ENCODE measurements at places on chromosomes 5 and 9.
A peak's percentile ranks its signal among the peaks of the same experiment; 100 is the strongest.

GRCh38 chr9:98253565-98253964, 1.9 kb downstream of the TBC1D2 start:
- DNase-seq = no peak

- DNase-seq = no peak
Observed at GRCh38 chr5:69528609-69529008, 31.4 kb upstream of the GTF2H2C start.

- no peak for DNase-seq
Observed at GRCh38 chr9:34143116-34143515, 16.6 kb upstream of the DCAF12 start.

DNA sequence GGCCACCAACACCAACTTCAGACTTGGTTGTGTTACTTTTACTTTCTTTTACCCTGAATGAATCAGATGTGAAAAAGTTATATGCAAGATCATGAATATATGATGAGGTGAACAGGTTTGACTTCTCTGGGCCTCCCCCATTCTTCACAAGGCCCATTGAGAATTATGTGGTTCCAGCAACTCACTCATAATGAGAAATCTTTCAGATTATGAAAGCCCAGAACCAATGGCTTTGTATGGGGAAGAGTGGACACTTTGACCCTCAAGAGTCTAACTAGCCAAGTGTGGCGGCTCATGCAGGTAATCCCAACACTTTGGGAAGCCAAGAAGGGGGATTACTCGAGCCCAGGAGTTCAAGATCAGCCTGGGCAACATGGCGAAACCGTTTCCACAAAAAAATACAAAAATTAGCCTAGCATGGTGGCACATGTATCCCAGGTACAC, 16.1 kb upstream of the LNPEP start:
- DNase-seq = no peak

- DNase-seq = no peak
Observed at GRCh38 chr5:132000677-132001453, 10.6 kb downstream of the ACSL6 start.

DNA sequence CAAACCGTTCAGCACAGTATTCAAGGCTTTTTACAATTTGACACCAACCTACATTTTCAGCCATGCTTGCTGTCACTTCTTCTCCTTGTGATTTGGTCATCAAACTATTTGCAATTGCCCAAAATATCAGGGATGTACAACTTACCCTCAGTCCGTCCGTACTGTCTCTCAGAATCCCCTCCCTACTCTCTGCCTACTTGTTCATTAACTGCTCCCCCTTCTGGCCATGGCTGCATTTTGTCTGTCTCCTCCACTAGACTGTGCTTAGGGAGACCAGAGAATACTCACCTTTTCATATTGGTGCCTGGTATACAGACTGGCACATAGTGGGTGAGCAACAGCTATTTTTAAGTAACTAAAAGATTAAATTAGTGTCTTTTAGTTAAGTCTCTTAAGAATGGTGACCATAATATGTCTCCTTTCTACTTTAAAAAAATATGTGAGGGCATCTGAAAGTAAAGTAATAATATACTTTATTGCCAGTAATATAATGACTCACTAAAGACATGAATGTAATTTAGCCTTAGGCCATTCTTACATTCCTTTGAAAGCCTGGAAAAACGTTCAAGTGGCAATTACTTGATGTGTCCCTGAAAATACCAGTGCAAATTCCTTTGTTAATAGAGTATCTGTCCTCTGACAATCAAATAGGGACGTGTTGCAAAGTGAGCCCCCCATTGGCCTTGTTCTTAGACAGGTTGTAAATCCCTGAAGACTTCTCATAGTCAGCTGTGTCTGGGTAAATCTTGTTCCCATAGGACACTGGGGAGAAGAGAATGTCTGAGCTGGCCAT, 27.8 kb downstream of the PRLR start:
- no peak for DNase-seq

GRCh38 chr9:16898464-16898863, 28.0 kb upstream of the BNC2 start:
- DNase-seq = no peak

DNA sequence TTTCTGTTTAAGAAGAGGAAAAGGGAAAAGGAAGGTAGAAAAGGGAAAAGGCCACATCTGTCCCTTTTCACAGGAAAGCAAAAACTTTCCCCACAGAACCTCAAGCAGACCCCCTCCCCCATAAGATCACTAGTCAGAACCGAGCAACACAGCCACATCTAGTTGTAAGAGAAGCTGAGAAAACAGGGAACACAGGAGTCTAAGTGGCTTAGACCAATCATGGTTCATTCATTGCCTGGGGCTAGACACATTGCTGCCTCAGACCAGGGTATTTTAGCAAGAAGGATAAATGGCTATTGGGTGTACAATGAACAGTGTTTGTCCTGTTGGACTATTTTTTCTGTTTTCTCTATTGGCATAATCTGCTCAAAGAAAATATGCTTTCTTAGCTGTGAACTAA, 98.0 kb downstream of the ARL15 start:
- DNase-seq = no peak

DNA sequence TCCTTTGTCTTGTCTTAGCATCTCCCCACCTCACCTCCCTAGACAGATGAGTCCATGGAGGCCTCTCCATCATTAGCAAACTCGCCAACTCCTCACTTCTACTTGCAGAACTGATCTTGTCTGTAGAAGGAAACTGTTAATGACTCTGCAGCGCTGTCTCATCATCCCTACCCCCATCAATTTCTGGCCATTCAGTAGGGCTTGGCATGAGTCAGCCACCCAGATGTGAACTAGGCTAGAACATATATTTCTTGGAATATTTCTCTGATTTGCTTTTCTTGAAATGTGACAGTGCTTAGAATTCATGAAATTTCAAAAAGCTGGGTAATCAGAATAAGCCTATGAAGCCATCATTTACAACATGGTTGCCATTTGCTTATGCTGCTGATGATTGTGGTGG, 1125.0 kb upstream of the DMAC1 start:
- DNase-seq = no peak

- no peak for DNase-seq
Observed at GRCh38 chr9:4366591-4367330, 66.9 kb upstream of the GLIS3 start.

GRCh38 chr9:124394596-124394995, 20.6 kb downstream of the PSMB7 start:
- DNase-seq = no peak

- DNase-seq = no peak
Observed at GRCh38 chr9:68532131-68532530, 8.6 kb downstream of the TMEM252 start.

- no peak for DNase-seq
Observed at GRCh38 chr5:96053063-96053735, 91.5 kb upstream of the ELL2 start.

DNA sequence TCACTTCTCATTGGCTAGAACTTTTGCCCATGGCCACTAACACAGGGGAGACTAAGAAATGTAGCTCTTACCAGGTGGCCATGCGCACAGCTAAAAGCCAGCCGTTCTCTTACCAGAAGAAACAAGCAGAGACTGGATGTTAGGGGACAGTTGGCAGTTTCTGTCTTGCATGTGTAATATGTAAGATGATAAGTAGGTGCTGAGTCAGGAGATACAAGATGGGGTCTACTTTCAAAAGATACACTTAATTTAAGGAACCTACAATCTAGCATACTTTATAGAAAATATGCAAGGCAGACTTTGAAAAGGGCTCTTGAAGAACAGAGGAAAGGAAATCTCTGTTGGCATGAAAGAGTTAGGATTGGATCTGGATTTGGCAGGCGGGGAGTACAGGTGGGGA, 244.5 kb downstream of the ZSWIM6 start:
- no peak for DNase-seq

DNA sequence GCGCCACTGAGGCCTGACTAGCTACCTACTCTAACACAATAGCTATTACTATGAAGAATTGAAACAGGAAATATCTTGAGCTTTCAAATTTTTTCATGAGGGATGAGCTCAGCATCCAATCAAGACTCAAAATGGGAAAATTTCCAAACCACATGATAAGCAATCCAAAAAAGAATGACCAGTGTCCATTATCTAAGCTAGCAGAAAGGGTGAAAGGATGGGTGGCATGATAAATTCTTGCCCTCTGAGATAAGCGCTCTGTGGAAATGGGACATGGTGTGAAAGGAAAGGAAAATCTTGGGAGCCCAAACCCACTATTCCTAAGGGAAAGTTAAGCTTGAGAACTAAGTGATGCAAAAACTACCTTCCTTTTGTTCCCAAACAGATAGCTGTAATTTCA, 170.2 kb upstream of the NREP start:
- no peak for DNase-seq

GRCh38 chr9:88991066-88992034, at the start of gene S1PR3:
Gene S1PR3 (plus strand): TSS chr9:88991468. CDS start chr9:89001201, 9,733 bp downstream.
- peak; percentile 8 for DNase-seq

DNA sequence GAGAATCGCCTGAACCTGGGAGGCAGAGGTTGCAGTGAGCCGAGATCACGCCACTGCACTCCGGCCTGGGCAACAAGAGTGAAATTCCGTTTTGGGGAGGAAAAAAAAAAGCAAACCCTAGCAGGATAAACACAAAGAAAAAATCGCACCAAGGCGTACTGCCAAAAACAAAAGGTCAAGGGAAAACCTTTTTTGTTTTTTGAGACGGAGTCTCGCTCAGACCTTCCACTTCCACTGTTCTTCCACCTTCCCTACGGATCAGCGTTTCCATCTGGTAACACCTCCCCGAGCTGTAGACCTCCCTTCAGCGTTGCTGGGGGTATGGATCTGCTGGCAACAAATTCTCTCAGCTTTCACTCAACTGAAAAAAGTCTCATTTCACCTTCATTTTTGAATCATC, 20.1 kb upstream of the FCN2 start:
- DNase-seq = no peak

DNA sequence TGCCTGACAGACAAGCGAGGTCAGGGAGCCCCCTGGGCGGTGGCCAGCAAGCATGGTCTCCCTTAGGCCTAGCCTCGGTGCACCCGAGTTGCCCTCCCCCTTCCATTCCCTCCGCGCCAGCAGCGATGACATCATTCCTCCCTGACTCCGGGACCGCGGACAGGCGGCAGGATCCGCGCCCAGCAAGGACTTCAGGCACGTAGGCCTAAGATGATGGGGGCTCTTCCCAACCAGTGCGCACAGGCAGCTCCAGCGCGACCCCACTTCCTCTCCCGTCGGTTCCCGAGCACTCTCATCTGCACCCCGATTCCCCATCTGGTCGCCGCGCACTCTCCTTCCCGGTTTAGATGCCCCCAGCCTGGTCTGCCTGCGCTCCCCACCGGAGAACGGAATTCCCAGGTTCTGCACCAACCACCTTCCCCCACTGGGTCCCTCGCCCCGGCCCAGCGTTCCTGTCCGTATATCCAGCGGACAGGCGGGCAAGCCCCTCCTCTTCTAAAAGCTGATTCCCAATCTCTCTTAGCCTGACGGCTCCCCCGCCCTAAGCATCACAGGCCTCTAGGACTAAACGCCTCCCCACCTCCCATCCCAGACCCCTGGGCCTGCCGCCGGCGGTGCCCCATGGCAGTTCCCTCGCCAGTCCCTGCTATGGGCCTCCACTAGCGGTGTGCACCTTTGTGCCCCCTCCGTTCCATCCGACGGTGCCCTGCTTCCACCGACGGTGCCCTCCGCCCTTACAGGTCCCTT, 931 bp downstream of the FAM219A start:
- no peak for DNase-seq

DNA sequence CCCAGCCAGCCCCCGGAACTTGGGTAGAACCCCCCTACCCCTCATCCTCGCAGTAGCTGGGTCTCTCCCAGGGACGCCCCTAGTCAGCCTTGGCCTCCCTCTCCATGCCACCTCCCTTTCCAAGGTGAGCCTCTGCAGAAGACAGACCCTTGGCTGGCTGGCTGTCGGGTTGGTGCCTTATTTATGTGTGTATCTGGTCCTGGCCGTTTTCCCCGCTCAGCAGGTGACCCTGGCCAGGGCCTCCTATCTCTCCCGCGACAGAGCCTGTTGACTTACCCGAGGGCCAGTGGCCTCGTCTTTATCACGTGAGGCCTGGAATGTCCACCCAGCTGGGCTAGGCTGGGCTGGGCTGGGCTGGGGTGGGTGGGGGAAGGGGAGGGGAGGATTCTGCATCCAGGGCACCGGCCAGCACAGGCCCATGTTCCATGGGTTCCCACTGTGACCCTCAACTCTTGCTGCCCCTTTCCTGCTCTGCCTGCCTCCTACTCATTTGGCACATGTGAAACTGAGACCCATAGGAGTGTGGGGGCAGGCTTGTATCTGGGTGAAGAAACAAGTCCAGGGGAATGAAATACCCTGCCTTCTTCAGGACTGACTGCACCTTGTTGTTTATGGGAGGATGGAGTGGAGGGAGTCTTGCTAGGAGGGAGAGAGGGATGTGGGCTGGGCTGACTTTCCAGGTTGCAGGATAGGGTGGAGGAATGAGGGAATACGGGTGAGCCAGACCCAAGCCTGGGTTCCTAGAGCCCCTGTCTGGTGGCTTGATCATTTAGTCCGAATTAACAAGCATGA, 3.1 kb downstream of the CXXC5 start:
- no peak for DNase-seq

- no peak for DNase-seq
Observed at GRCh38 chr5:30142432-30142831, 1051.1 kb upstream of the CDH6 start.

DNA sequence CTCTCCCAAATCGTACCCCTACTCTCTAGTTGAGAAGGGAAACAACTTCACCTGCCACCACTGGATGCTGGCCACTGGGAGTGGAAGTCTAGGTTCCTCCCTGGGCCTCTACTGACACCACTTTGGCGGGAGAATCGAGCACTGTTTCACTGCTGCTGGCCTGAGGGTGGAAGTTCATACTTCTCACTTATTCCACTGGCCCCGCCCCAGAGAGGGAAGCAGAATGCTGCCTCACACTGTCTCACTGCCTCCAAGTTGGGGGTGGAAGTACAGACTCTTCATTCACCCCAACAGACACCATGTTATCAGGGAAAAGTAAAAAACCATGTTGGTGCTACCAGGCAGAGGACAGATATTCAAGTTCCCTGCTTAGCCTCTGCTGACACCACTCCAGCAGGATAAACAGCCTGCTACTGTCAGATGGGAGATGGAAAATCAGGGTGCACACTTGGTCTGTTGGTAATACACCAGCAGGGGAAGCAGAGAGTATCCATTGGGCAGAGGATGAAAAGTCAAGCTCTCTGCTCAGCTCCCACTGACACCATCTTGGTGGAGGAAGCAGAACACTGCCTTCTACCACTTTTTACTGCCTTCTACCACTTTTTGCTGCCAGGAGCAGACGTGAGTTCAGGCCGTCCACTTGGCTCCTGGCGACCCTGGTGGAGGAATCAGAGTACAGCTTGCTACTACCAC, 159.4 kb downstream of the SIL1 start:
- no peak for DNase-seq

DNA sequence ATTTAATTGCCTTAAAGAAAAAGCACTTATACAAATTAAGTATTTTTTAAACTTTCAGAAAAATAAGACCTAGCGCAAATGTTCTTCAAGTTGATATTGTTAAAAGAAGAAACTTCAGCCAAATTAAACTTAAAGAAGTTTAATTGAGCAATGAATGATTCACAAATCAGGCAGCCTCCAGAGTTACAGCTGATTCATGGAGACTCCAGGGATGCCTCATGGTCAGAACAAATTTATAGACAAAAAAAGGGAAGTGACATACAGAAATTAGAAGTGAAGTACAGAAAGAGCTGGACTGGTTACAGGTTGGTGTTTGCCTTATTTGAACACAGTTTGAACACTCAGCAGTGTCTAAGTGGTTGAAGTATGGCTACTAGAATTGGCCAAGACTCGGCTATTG, 60.3 kb downstream of the CDKN2A start:
- no peak for DNase-seq

Measured in stimulated activated CD8-positive, alpha-beta memory T cell treated with anti-CD3 and anti-CD28 coated beads, Interleukin-15, amount 100 ng/mL, for 4 hours (primary cell).